ENCODE measurements at places on chromosomes 4 and X.

GRCh38 chr4:155809835-155810234, 51.0 kb downstream of the GUCY1B1 start:
- DNase-seq: peak; percentile 88

- peak; percentile 94 for DNase-seq
These were observed 1.6 kb downstream of the PRICKLE3 start for GRCh38 chrX:49184294-49185281.

GRCh38 chrX:38473701-38474100, 87.6 kb upstream of the TSPAN7 start:
- DNase-seq: no peak

DNA sequence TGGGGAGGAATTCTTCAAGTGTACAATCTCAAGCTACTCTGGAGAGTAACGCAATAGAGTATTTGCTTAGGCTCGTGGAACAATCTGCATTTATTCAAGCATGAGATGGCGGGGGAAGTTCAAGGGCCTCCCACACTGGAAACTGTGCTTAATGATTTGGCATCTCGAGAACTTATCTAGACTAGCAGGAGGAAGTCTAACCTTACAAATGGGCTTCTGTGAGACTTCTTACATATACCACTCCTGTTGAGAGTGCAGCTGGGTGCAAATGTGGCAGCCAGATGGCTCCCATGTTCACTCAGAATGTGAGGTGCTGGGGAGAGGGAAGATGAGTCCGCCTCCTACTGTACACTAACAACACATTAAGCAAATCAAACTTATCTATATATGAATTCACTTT, 29.3 kb upstream of the PTPN13 start:
- no peak for DNase-seq

DNA sequence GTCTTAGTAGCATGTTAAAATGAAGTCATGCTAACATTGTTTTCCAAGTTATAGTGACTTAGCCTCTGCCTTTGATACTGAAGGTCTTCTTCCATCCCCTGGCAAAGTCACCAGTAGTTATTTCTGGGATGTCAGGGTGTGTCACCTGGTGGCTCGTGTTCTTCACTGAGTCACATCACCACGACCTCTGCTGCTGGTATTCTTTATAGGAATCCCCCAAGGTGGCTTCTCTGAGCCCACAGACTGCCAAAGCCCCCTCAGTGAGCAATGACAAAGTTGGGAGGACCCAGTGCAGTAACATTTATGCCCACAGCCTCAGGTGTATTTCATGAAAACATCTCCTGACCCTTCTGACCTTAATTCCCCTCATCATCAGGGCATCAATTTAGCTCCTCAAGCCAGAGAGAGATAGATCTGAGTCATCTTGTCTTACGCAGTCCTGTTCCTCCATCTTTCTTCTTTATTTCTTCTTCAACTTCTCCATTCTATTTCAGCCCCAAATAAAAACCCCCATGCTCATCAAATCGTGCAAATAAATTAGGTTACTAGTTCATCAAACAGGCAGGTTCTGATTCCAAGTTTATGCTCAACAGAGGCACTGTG, 29.3 kb upstream of the GPRIN3 start:
- DNase-seq: no peak

DNA sequence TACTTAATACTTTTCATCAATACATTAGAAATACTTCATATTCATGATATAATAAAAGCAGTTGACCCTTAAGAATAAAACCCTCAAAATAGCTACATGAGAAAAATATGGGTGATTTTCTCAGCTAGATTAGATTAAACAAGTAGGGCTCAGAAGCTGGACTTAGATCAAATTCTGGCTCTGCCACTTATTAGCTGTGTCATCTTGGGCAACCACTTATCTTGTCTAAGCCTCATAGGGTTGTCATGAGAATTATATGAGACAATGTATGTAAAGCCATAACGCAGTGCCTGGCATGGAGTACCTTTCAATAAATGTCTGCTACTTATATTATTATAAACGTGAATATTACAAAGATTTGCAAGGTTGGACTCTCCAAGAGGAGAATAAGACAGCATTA, 84.3 kb upstream of the PGRMC2 start:
- no peak for DNase-seq

GRCh38 chr4:26104056-26104685, 190.2 kb downstream of the SMIM20 start:
- no peak for DNase-seq

DNA sequence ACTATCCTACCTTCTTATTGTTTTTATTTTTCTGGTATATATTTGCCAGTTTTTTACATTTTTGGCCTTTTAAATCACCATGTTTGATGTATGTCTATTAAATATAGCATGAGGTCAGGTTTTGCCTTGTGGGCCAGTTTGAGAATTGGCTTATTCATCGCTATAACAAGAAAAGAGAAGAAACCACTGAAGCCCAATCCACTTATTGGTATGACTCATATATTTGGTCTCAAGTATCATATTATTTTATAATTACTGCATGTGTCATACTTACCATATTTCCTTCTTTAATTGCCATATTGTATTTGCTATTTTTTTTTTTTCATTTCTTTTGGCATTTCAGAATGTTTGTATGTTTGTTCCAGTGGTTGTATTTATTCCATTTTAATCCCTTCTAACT, 99.3 kb downstream of the IRF2 start:
- no peak for DNase-seq

GRCh38 chr4:59175617-59176016, 2024.5 kb upstream of the ADGRL3 start:
- DNase-seq: no peak

DNA sequence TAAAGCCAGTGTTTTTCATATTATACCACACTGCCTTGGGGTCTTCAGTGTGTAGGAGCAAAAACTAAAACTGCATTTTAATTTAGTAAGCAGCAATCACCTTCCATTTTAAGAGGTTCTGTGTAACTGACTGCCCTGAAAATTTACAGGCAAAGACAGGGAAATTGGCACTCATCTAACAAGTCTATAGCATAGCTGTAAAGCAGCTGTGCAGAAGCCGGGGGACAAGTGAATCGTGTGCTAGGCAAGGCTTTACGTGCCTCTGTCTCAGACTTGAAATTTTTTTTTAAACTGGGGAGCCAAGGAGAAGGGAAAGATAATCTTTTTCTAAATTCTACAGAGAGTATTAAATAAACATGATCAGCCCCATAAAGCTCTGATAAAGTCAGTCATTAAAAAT, 39.7 kb downstream of the TSPAN5 start:
- DNase-seq: no peak

DNA sequence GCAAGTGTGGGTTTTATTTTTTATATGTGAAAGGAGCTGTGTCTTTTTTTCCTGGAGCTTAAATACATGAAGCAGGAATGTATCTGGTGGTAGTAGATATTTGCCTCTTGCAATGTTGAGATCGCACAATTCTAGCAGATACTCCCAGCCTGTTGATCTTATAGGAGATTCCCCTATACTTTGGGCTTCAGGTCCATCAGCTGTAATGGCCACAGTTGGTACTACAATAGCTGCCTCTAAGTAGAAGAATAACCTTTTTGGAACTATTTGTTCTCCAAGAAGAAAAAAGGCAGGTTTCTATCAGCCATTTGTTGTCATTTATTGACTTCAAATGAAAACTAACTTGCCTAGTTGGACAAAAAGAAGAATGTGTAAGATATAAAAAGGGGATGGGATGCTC, 37.7 kb downstream of the LIMCH1 start:
- DNase-seq: no peak

GRCh38 chr4:181897935-181898334, 345.3 kb upstream of the TENM3 start:
- no peak for DNase-seq

- DNase-seq: no peak
These were observed 357.2 kb upstream of the FAM241A start for GRCh38 chr4:111788099-111788498.

GRCh38 chrX:11629593-11630211, 36.0 kb downstream of the ARHGAP6 start:
- no peak for DNase-seq

GRCh38 chr4:64625438-64625837, 216.2 kb upstream of the TECRL start:
- DNase-seq: no peak

DNA sequence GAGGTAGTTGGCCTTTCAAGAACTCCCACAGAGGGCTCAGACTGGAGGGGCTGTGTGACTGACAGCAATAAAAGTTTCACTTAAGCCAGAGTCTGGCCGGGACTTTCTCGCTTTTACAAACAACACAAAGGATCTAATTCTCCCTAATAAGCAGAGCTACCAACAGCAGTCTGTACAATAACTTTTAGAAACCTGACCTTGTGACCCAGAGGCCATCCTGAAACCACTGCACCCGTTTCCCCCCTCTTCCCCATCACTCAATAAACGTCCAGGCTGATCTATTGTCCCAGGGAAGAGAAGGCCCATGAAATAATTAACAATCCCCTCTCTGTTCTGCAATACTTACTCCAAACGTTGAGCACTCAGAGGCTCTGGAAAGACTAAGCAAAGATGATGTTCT, 442.4 kb downstream of the ZIC3 start:
- DNase-seq: no peak

DNA sequence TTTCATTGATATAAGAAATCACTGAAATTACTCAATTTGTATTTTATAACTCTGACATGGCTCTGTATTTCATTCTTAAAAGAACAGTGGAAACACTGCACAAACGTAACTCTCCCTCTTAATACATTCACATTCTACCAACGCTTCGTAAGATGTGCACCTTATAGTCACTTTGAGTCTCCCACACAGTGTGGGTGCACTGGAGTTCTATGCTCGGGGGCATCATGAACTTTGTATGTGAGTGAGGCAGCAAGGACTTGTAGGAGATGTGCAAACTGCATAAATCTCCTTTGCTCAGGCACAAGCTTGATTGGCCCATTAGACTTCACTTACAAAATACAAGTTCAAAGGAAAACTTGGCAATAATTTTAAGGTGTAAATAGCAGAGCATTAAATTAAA, 2385.0 kb upstream of the TENM3 start:
- DNase-seq: no peak

GRCh38 chr4:68360231-68360968, 10.5 kb upstream of the YTHDC1 start:
- DNase-seq: no peak

DNA sequence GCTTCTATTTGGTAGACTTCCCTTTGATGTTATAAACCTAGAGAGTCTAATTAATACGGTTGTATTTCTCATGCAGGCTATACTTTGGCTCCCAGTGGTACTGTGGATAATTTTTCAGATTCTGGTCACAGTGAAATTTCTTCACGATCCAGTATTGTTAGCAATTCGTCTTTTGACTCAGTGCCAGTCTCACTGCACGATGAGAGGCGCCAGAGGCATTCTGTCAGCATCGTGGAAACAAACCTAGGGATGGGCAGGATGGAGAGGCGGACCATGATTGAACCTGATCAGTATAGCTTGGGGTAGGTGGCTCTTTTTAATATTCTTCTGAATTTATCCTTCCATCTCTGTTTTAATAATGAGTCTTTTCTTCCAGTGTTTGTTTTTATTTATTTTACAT, 249.7 kb downstream of the RAPGEF2 start:
- DNase-seq: no peak

DNA sequence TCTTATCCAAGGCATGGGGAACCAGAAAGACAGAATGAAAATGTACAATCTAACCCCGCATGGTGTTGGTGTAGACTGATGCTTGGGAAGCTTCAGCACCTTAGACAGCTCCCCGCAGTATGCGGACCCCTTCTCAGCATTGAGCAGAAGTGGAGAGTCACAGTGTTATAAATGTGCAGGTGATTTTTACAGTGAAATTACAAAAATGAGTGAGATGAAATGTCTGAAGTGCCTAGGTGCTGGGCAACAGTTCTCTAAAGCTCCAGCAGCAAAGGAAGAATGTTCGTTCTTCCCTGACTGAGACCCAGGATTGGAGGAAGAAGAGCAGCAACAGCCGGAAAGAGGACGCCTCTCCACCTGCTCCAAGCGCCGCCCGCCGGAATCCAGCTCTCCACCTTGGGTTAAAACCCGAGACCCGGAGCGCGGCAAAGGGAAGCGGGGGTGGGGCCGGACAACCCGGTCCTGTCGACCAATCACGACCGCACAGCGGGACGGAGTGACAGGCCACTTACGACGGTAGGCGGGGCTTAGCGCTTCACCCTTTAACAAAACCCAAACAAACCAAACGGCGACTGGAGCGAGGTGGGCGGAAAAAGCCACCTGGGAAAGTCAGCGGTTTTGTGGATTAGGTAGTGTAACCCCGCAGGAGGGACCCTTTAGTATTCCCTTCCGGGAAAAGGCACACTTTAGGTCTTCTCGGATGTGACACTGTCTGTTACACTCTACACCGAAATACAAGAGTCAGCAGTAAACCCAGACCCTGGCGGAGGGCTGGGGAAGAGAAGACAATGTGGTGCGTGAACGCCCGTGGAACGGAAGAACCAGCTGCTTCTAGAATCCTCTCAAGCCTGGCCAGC, at the start of gene GLRA3:
Gene GLRA3, minus strand, starts transcription at position 403 of the 857 bp plus-strand sequence. CDS start 436 bp downstream, outside the sequence.
- DNase-seq: no peak

DNA sequence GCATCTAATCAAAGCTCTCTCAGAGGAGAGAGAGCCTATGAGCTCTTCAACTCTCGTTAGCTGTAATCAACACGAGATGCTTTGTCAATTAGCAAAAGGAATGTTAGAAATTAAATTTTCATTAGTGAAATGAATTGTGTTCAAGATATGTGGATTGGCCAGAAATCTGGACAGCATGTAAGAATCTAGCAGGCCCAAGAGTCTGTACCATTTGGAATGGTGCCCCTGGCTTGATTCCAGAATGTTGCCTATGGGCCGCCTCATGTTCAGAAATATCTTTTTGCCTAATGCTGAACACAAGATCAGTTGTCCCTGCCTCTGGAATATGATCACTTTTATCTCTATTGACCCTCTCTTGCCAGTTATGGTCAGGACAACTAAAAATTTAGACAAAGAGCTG, 88.2 kb downstream of the RBM46 start:
- DNase-seq: no peak

DNA sequence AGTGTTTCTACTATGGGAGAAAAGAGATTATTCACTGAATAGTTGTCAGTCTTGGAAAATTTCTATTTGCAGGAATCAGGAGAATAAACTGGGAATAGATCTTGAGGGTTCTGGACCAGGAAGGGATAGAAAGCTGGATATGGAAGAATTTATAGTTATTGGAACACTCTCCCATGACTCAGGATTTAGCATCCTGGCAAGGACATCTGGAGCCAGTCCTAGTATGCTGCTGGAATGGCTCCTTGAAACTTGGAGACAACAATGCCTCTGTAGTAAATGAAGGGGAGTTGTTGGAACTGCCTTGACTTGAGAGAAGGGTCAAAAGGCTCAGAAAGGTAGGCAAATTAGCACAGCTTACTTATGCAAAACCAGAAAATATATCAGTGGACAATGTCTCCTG, 23.5 kb upstream of the THOC2 start:
- DNase-seq: no peak

GRCh38 chr4:81516241-81516640, 44.5 kb upstream of the RASGEF1B start:
- no peak for DNase-seq

DNA sequence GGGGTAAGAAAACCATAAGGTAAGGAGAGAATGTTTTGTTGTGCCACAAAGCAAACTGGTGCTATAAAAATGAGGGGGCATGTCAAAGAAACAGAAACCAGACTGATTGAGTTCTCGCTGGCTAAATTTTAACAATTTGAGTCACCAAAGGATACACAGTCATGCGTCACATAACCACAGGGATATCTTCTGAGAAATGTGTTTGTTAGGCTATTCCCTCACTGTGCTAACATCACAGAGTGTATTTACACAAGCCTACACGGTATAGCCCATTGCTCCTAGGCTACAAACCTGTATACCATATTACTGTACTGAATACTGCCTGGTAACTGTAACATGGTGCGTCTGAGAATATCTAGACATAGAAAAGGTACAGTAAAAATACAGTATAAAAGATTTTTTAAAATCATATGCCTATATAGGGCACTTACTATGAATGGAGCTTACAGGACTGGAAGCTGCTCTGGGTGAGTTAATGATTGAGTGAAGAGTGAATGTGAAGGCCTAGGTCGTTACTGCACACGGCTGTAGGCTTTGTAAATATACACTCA, 50.1 kb downstream of the FBXW7 start:
- DNase-seq: peak; percentile 83

All from HT-29 (cell line).